ENCODE measurements at places on chromosomes 6 and 20.

DNA sequence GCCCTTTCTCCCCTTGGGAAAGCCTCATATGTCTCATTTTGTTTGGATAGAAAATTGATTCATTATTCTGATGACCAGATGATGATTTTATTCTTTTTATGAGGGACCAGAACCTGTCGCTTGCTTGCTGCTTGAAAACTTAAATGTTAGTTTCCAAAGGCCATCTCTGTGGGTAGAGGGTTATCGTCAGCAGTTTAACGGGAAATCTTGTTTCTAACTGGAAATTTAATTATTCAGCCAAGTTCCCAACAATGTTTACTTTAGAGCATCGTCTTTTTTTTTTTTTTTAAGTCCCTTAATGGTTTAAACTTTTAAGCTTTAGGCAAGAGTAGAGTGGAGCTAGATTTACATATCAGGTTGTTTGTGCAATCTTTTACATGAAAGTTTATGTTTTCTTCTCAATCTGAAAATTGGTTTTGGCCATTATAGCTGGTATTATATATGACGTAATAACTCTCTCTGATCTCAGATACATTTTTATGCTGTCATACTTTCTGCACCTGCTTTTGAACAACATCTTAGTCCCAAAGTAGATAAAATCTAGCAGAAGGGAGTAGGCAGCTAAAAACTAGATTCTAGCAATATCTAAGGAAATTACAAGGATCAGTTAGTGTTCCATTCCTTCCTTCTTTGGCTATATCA is 93.9 kb downstream of the FOXO3 start:
- no peak for DNase-seq

DNA sequence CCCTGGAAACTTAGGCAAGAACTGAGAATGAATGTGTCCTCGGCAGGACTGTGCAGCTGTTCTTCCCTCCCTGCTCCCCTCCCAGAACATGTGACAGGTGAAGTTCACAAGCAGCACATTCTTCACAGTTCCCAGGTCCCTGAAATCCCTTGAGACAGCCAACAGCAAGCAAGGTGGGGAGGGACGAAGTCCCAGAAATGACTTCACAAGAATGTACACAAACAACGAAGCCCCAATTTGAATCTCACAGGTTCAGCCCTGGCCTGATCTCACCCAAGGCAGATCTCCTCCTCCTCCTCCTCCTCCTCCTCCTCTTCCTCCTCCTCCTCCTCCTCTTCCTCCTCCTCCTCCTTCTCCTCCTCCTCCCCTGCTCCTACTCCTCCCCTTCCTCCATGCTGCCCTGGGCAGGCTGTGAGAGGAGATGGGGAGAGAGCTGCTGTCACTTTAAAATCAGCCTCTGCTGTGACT is 32.4 kb downstream of the WRNIP1 start:
- no peak for DNase-seq

- no peak for DNase-seq
Observed at GRCh38 chr6:26377719-26378118, 5.2 kb upstream of the BTN2A2 start.

- no peak for DNase-seq
Observed at GRCh38 chr20:8787090-8787489, 281.8 kb upstream of the PLCB4 start.

GRCh38 chr20:44264287-44264686 is 17.2 kb downstream of the GDAP1L1 start:
- DNase-seq, result no peak

DNA sequence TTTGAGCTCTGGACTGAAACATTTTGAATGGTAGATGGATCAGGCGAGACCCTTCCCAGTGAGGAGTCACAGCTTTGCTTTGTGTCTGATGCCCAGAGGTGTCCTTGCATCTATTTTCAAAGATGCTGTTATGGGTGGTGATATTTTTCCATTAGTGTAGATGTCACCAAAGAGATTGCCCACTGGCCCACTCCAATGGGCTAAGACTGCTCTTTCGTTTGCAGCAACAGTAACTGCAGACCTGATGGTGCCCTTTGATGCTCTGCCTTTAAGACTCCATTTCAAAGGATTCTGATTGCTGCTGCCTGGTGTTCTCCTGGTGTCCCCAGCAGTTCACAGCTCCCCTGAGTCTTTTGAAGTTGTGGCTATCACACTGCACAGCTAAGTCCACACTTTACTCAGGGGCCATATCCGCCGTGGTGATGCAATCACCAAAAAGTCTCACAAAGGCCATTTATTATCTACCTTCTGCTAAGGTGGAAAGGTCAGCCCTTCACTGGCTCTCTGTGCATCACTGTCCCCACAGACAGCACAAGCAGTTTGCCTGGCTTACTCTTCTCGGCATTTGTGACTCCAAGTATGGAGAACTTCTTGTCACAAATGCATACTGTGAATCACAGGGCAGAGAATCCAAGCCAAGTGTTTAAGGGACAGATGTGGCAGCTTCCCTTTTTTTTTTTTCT is 56.4 kb downstream of the NOX3 start:
- no peak for DNase-seq

All from activated T-helper 1 cell treated with anti-CD3 and anti-CD28 coated beads, Interleukin-2, amount 50 U/mL, for 16 hours (primary cell).